ENCODE measurements at places on chromosomes 2 and 18.

DNA sequence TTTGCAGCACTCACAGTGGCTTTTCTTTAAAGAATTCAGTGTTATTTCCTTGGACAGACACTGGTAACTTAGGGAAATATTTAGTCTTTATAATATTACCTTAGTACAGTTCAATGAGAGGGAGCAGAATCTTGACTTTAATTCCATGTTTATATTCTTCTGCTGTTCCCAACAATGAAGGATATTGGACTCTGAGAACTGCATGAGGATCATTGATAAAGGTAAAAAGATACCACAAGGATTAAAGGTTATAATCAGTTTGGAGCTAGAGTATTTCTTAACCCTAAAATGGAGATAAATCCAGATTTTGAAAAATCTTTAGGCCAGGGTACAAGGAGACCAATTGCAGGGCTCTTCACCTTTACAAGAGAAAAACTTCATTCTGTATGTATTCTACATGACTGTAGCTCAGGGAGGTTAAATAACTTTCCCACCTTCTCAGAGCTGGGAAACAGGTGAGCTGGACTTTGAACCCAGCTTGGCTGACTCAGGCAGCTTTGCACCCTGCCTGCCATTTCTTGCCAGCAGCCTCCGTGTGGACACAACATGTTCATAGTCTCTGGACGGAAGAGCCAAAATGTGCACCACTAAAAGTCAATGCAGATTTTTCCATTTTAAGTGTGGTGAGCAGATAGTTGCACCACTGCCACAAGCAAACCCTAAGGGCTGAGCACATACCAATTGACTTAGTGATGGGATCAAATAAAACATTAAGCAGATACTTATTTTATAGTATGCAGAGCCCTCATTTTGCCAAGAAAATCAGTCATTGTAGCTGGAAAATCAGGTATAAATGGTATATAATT, 26.7 kb downstream of the UPP2 start:
- DNase-seq, result no peak
- H3K4me3 ChIP-seq, result no peak overlapping the region
- no peaks in the 10 kb centered on the region for H3K4me1 ChIP-seq
- no peaks in the 10 kb centered on the region for H3K27me3 ChIP-seq

- H3K36me3 ChIP-seq, result no peaks in the 10 kb centered on the region
- H3K4me3 ChIP-seq, result no peak overlapping the region
- no peaks in the 10 kb centered on the region for H3K27me3 ChIP-seq
- no peaks in the 10 kb centered on the region for H3K4me1 ChIP-seq
- DNase-seq, result no peak
These were observed 343.1 kb downstream of the LPIN1 start for GRCh38 chr2:12089496-12089895.

DNA sequence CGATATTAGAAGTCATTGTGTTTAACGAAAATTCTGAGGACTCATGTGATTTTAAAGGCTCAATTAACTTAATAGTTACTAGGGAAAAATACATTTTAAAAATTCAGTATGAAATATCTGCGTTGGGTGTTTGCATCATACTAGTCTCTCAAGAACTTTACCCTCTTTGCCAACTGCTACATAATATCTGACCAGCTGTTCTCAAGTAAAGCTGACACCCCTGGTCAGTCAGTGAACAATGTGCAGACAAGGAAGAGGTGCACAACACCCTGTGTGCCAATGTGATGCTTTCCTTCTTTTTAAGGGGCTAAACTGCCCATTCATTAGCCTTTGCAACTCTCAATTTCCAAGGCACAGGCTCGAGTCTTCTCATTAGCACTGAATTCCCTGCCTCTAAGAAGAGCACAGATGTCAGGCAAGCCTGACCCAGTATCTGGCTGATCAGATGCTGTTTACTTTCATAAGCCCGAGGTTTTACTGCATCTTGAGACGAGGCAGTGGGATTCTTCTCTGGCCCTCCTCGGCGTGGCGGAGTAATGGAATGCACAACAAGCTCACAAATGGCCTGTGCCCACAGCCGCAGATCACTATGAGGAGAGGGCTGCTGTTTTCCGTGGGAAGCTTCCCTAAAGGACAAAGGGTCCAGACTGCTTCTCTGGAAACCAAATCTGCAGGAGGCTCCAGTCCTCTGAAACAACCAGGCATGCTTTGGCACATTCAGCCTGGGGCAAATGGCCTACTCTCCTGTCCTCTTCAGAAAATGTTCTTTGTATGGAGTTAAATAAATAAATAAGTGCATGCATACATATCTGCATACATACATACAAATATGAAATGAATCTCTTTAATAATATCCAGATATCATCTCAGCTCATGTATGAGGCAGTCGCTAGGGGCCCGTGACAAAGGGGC, 240.3 kb downstream of the ZNF521 start:
- no peaks in the 10 kb centered on the region for H3K4me1 ChIP-seq
- H3K27ac ChIP-seq, result no peak overlapping the region
- H3K4me3 ChIP-seq, result no peak overlapping the region
- DNase-seq, result no peak

DNA sequence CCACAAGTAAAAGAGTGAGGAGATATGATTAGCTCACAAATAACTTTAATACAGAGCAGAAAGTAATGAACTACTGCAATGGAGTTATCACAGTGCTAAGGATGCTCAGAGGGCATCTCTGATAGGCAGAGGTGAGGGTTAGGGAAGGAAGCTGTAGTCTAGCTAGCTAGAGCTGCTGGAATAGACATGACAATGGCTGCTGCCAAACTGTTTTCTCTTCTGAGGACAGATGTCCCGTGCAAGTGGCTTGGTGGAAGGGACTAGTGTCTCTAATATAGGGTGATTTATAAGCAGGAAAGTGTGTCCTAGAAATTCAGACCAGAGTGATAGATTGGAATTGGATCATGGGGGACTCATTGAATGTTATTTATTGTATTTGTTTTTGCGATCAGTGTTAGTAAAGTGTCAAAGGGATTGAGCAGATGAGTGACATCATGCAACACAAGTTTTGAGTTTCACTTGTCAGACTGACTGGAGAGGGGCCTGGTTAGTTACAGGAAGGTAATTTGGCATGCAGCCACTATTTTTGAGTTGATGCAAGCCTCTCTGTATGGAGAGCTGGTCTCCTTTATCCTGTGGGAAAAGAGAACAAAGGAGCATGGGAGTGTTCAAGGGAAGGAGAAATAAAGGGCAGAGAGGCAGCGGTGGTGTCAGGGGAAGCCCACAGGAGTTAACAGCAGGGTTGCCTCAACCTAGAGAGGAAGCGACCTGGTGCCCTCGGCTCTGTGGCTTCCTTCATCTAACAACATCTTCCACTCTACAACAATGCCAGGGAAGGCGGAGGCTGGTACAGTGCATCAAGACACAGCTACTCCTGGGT, 1.9 kb downstream of the CTLA4 start:
- no peak overlapping the region for H3K4me3 ChIP-seq
- H3K36me3 ChIP-seq, result no peaks in the 10 kb centered on the region
- H3K27me3 ChIP-seq, result no peaks in the 10 kb centered on the region
- DNase-seq, result no peak

DNA sequence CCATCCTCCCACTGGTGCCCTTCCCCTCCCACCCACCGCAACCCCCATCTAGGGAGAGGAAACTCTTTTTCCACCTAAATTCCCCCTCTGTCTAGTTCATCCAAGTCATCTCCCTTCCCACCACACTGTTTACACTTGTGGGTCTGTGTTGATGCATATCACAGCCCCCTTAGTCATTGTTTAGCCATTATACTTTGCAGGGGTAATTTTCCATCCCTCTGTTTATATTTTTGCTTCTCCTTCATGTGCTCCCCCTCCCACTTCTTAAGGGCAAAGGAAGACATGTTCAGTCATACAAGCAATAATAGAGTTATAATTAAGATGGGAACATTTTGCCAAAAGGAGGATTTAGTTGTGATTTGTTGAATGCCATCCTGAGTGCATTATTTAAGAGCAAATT, 187.8 kb upstream of the TNP1 start:
- H3K27ac ChIP-seq, result no peak overlapping the region
- H3K27me3 ChIP-seq, result no peaks in the 10 kb centered on the region
- no peak for DNase-seq
- H3K4me1 ChIP-seq, result no peaks in the 10 kb centered on the region
- H3K36me3 ChIP-seq, result no peaks in the 10 kb centered on the region

- no peak overlapping the region for H3K4me3 ChIP-seq
- no peaks in the 10 kb centered on the region for H3K4me1 ChIP-seq
- no peaks in the 10 kb centered on the region for H3K36me3 ChIP-seq
- no peak for DNase-seq
- H3K27me3 ChIP-seq, result no peaks in the 10 kb centered on the region
These were observed 49.3 kb upstream of the MCM6 start for GRCh38 chr2:135925571-135925970.

DNA sequence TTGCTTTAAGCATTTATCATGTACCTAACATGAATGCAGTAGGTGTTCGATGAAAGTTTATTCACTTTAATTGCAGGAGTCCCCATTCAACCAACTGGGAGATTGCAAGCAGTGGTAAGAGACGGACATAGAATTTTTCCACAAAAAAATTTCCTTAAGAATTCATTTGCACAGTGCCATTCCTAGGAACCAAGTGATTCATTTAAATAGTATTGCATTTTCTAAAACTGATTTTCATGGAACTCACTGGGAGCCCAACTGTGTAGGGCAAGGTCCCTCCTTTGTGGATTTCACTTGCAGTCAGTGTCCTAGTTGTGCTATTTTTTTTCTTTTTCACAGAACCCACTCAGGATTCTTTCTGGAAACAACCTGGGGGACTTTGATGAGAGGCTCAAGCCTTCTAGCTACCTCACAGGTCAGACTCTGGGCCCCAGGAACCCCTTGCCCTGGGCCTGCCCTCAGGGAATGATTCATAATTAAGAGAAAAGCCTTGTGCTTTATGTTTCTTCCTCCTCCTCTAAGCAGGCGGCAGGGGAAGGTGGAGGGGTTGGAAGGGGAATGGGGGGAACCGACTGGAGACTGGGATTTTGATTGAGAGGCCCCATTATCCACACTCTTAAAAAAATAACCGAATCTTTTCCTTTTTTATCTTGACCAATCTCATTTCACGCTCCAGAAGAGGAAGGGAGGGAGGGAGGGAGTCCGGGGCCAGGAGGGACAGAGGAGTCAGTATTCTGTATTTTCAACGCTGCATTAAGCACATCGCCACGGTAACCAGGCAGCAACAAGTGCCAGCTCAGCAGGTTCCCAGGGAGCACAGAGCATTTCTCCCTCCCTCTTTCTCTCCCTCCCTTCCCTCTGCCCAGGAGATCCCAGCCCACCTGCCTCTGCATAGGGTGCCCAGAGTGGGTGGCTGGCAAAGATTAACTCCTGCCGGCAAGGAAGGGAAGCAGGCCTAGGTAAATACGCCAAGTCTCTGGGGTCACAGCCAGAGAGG, 51.8 kb downstream of the PSD4 start:
- H3K36me3 ChIP-seq, result no peaks in the 10 kb centered on the region
- H3K27ac ChIP-seq, result no peak overlapping the region
- H3K27me3 ChIP-seq, result no peaks in the 10 kb centered on the region
- no peaks in the 10 kb centered on the region for H3K4me1 ChIP-seq
- no peak overlapping the region for H3K4me3 ChIP-seq
- peak; percentile 39 for DNase-seq

DNA sequence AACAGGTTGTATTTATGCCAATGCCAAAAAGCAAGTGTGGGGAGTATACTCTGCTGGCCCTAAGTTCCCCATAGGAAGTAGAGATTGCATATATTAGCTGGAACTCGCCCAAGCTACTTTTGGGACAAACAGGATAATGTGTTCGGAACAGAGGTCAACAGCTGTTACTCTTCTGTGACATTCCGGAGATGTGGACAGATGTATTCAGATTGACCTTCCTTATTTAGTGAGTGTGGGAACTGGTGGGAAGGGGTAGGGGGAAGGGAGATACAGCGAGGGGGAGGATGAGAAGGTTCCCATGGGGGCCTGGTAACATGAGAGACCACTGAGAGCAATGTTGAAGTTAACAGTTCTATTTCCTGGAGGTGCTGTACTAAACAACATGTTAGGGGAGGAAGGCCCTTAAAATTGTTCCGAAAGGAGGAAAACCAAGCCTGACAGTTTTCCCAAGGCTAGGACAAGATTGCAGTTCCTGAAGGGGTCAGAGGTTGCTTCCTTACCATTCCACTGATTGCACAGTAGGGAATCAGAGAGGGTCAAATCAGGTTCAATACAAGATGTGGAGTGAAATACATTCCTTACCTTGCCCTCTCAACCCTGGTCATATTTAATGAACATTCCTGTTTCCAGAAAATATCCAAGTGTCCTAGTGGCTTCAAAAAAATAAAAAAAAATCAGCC, 14.3 kb upstream of the CD28 start:
- no peaks in the 10 kb centered on the region for H3K27me3 ChIP-seq
- H3K4me1 ChIP-seq, result peaks cover 14% of the 10 kb centered on the region
- H3K27ac ChIP-seq, result no peak overlapping the region

GRCh38 chr2:221431477-221431876, 140.6 kb downstream of the EPHA4 start:
- H3K4me1 ChIP-seq, result peaks cover 7% of the 10 kb centered on the region
- no peak overlapping the region for H3K27ac ChIP-seq
- no peak for DNase-seq
- H3K4me3 ChIP-seq, result no peak overlapping the region

- H3K4me1 ChIP-seq, result no peaks in the 10 kb centered on the region
- no peak for DNase-seq
- H3K4me3 ChIP-seq, result no peak overlapping the region
- no peaks in the 10 kb centered on the region for H3K36me3 ChIP-seq
- no peak overlapping the region for H3K27ac ChIP-seq
These were observed 356.9 kb downstream of the ZNF521 start for GRCh38 chr18:24995056-24995455.

DNA sequence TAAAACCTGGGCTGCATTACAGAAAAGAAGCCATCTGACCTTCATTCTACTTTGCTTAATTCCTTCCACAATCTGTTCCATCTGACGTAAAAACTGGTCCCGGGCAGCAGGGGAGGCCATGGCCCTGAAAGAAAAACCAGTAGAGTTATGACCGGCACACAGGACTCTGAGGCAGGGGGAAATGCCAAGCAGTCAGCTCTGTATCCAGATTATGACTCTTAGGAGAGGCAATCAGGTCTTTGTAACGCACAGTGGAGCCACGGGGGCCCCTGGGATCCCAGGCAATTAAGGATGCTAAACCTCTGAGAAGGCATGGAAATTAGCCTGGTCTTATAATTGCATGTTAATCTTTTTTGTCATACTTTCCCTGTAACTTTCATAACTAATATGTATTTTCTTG, 78.4 kb downstream of the CCDC93 start:
- H3K4me3 ChIP-seq, result no peak overlapping the region
- no peak overlapping the region for H3K27ac ChIP-seq
- no peaks in the 10 kb centered on the region for H3K27me3 ChIP-seq
- DNase-seq, result no peak
- H3K36me3 ChIP-seq, result no peaks in the 10 kb centered on the region

DNA sequence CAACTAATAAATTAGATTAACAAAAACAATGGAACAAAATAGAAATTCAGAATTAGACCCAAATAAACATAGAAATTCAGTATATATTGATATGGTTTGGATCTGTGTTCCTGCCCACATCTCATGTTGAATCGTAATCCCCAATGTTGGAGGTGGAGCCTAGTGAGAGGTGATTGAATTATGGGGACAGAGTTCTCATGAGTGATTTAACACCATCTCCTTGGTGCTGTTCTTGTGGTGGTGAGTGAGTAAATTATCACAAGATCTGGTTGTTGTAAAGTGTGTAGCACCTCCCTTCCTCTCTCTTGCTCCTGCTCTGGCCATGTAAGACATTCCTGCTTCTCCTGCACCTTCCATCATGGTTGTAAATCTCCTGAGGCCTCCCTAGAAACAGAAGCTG, 16.6 kb upstream of the B4GALT6 start:
- H3K27ac ChIP-seq, result no peak overlapping the region
- no peaks in the 10 kb centered on the region for H3K4me1 ChIP-seq
- no peak overlapping the region for H3K4me3 ChIP-seq
- DNase-seq, result no peak
- H3K36me3 ChIP-seq, result no peaks in the 10 kb centered on the region

- H3K27me3 ChIP-seq, result no peaks in the 10 kb centered on the region
- H3K4me1 ChIP-seq, result no peaks in the 10 kb centered on the region
- no peaks in the 10 kb centered on the region for H3K36me3 ChIP-seq
- H3K4me3 ChIP-seq, result no peak overlapping the region
- no peak overlapping the region for H3K27ac ChIP-seq
These were observed 29.3 kb upstream of the DCC start for GRCh38 chr18:52310651-52311050.

Measured in testis (tissue), 5 donors.